Naive B cell (primary cell): ENCODE measurements at places on chromosomes 3 and 15. TPM values are rescaled to one million over a fixed set of nuclear protein-coding genes. Genes with fewer than 3 reads are reported as not detected.

DNA sequence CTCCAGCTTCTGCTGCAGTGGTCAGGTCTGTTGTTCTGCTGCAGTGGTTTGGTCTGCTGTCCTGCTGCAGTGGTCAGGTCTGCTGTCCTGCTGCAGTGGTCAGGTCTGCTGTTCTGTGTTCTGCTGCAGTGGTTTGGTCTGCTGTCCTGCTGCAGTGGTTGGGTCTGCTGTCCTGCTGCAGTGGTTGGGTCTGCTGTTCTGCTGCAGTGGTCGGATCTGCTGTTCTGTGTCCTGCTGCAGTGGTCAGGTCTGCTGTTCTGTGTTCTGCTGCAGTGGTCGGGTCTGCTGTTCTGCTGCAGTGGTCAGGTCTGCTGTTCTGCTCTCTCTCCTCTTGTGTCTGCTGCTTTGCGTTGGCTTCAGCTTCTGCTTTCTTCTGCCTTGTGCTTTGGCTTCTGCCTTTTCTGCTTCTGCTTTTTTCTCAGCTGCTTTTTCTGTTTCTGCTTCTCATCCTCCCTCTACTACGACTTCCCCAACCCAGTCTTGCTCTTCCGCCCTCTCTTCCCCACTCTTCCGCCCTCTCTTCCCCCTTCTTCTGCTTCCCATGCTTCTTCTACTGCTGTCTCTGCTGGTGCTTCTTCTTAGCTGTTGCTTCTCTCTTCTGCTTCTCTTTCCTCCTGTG lies 50.7 kb downstream of the FAM43A start:
- peak; percentile 82 for DNase-seq
- H3K4me1 ChIP-seq = peaks cover 11% of the 10 kb centered on the region
- H3K27ac ChIP-seq = no peak overlapping the region
- no peaks in the 10 kb centered on the region for H3K36me3 ChIP-seq
- H3K27me3 ChIP-seq = no peaks in the 10 kb centered on the region

The HLTF gene
- 26.1 TPM for polyA plus RNA-seq

GRCh38 chr3:129000742-129001100 lies 383 bp upstream of the EFCC1 start:
- H3K36me3 ChIP-seq = no peaks in the 10 kb centered on the region
- H3K4me1 ChIP-seq = peaks cover 37% of the 10 kb centered on the region
- no peak for DNase-seq
- H3K4me3 ChIP-seq = no peak overlapping the region

The C3orf85 gene
- polyA plus RNA-seq = not detected
